Sigmoid colon (tissue), 7 donors: ENCODE measurements at places on chromosomes 13 and 19. TPM values are rescaled to one million over a fixed set of nuclear protein-coding genes. Genes with fewer than 3 reads are reported as not detected.

GRCh38 chr13:80251403-80251802 lies 89.5 kb downstream of the SPRY2 start:
- no peak overlapping the region for H3K27ac ChIP-seq
- no peak for DNase-seq
- no peaks in the 10 kb centered on the region for H3K27me3 ChIP-seq
- no peaks in the 10 kb centered on the region for H3K4me1 ChIP-seq
- H3K36me3 ChIP-seq, result no peaks in the 10 kb centered on the region

DNA sequence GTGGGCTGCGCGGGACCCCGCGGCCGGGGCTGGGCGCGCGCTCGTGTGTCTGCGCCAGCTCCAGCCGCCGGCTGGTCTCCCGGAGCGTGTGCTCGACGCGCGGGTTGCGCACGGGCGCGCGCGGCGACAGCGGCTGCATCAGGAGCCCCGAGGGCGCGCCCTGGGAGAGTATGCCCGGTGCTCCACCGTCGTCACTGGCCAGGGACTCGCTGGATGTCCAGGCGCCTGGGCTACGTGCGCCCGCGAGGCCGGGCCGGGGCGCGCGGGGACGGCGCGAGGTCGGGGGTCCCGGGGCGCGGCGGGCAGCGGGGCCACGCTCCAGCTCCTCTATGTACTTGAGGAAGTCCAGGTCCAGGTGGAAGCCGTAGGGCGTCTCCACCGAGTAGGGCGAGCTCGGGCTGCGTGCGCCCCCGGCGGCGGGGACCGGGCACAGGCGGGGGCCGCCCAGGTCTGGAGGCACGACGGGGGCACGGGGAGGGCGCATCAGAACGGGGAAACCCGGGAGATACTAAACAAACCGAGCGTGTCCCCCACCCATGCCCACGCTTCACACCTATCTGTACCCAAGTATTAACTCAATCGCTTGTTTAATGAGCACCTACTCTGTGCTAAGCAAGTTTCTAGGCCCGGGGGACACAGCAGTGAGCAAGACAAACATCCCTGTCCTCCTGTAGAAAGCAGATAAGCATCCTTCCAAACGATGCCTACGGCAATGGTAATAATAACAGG lies 7.6 kb downstream of the KANK3 start:
- H3K4me1 ChIP-seq, result no peaks in the 10 kb centered on the region
- peaks cover 40% of the 10 kb centered on the region for H3K27me3 ChIP-seq
- H3K27ac ChIP-seq, result no peak overlapping the region
- no peaks in the 10 kb centered on the region for H3K36me3 ChIP-seq
- no peak for DNase-seq

DNA sequence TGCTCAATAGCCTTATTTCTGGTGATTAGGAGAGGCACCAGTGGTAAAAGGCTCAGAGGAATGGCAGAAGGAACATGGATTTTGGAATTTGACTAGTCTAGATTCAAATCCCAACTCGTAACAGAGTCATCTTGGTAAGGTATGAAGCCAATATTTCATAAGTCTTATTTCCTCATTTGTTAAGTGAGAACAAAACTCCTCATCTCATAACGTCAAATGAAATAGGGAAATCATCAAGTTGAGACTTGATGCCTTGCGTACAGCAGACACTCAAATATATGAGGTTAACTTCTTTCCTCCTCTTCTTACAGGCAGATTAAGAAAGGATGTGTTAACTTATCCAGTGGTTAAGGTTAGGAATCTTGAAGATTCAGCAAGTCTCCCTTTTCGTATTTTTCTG lies 189.2 kb downstream of the DLEU7 start:
- H3K27ac ChIP-seq, result no peak overlapping the region
- no peaks in the 10 kb centered on the region for H3K27me3 ChIP-seq
- no peak for DNase-seq
- no peaks in the 10 kb centered on the region for H3K36me3 ChIP-seq
- no peak overlapping the region for H3K4me3 ChIP-seq
- no peaks in the 10 kb centered on the region for H3K4me1 ChIP-seq

- H3K27me3 ChIP-seq, result no peaks in the 10 kb centered on the region
- DNase-seq, result no peak
- peaks cover 34% of the 10 kb centered on the region for H3K4me1 ChIP-seq
- no peak overlapping the region for H3K4me3 ChIP-seq
- H3K36me3 ChIP-seq, result no peaks in the 10 kb centered on the region
Measured at GRCh38 chr13:99203601-99204579, 3.2 kb downstream of the UBAC2 start.

GRCh38 chr19:15398501-15399233 lies 19.1 kb upstream of the AKAP8 start:
- H3K27me3 ChIP-seq, result no peaks in the 10 kb centered on the region
- no peak overlapping the region for H3K4me3 ChIP-seq
- DNase-seq, result peak; percentile 64
- peaks cover 89% of the 10 kb centered on the region for H3K36me3 ChIP-seq

- H3K36me3 ChIP-seq, result no peaks in the 10 kb centered on the region
- H3K27ac ChIP-seq, result no peak overlapping the region
- H3K4me1 ChIP-seq, result no peaks in the 10 kb centered on the region
- H3K4me3 ChIP-seq, result no peak overlapping the region
Measured at GRCh38 chr13:51343475-51343874, 4.0 kb downstream of the SERPINE3 start.

Gene MZF1
- total RNA-seq, result 13.6 TPM

Gene EEF1AKMT1
- total RNA-seq, result 13.6 TPM

Gene FLT1
- total RNA-seq, result 18.3 TPM

Gene KLK12
- not detected for total RNA-seq
